ENCODE measurements at places on chromosomes 2 and 18.

- no peak for DNase-seq
Measured at GRCh38 chr2:240584486-240585031, 2.0 kb upstream of the CAPN10 start.

GRCh38 chr2:68789603-68790002 lies 55.0 kb downstream of the ARHGAP25 start:
- DNase-seq, result no peak

- no peak for DNase-seq
Measured at GRCh38 chr2:19753818-19754217, 148.0 kb downstream of the TTC32 start.

DNA sequence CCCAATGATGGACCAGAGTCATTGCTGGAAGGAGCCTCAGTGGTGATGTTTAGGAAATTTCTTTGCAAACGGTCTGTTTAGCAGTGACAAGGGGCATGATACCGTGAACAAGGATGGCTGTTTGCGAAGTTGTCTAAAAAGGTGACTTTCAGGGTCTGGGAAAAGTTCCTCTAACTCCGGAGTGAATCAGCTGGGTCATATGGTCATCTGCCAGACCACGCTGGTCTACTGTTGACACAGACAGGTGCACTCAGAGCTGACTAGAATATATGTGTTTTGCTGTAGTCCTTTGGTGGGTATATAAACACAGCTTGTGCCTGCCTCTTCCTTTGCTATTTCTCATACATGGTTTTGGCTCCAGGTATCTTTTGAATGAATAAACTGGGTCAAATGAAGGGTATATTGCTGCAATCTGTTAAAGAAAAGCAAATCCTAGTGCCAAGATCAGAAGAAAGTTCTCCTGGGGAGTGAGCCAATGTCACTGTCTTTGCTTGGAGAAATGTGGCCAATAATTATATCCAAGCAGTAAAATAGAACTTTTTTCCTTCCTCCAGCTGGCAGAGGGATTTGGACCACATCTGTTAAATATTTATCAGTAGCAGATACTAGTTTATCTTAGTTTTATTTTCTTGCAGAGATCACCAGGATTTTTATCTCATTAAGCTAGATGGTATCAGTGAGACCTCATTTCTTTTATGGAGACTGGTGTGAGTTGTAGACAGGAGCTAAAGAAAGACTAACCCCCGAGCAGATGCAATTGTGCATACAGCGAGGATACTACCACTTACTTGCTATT lies 286.0 kb downstream of the TRIB2 start:
- DNase-seq, result no peak

- DNase-seq, result no peak
Measured at GRCh38 chr2:186255823-186256222, 230.2 kb upstream of the ZC3H15 start.

DNA sequence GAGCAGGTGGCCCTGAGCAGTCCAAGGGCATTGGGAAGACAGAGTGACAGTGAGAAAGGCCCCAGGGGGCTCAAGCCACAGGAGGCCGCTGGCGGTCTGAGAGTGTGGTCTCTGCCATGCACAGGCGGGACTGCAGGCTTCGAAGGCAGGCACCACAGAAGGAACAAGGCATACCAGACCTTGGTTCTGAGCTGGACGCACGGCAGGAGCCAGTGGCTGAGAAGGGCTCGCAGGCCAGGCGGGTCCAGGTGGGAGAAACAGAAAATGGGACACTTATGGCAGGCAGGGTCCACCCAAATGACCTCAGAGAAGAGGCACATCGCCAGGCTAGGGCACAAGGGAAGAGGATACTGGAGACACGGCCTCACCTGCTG lies 14.9 kb downstream of the HJURP start:
- no peak for DNase-seq

DNA sequence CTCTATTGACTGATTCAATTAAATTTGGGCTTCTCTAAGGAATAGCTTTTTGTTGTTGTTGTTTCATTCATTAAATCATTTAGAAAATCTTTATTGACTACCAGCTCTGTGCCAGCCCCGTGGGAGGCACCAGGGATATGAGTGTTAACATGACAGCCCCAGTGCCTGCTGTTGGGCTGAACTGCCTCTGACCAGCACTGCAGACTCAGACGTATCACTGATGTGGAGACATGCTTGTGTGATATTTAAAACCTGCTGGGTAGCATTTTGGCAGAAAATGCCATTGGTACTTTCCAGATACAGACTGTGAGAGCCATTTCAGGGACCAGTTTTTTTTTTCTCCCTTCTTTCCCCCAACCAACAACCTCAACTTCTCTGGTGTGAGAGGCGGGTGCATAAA lies 38.6 kb upstream of the KCNF1 start:
- DNase-seq, result no peak

DNA sequence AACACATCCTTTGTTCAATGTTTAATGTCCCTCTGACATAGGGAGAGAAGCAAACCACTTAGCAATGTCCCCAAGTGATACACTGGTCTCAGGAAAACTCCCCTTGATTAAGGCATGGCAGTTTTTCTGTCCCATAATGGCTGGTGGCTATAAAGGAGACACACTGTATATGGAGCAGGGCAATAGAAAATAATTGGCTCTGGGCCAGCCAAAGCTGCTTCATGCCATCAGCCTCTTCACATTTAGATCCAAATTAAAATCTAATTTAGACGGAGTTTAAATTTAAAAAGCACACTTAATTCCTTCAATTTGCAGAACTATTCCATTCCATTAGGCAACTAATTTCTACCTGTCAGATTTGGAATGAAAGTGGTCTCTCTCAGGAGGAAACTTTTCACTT lies 638.1 kb downstream of the DSC3 start:
- DNase-seq, result no peak

- no peak for DNase-seq
Measured at GRCh38 chr2:67733517-67733916, 329.3 kb downstream of the C1D start.

DNA sequence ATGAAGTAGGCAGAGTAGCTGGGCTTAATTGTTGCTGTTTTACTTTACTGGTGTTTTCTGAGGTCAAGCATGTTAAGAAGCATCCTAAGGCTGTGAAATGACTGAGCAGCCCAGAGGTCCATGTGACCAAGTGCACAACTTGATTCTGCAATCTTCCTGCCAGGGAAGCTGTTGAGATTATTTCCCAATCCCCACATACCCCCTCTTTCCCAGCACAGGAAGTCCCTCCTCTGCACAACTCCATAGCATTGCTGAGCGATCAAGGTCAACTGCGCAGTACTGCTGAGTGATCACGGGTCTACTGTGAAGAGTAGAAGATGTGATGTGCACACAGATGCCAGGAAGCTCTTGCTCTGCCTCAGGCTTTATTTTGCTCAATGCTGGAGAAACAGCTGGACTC lies 105.8 kb downstream of the GALNT14 start:
- DNase-seq, result no peak

- DNase-seq, result no peak
Measured at GRCh38 chr18:26813043-26813442, 52.5 kb downstream of the AQP4 start.

GRCh38 chr2:45777996-45778719 lies 126.7 kb downstream of the PRKCE start:
- no peak for DNase-seq

GRCh38 chr2:53510401-53510800 lies 257.2 kb upstream of the CHAC2 start:
- no peak for DNase-seq

- DNase-seq, result no peak
Measured at GRCh38 chr2:161418715-161419637, 2.9 kb downstream of the TBR1 start.

DNA sequence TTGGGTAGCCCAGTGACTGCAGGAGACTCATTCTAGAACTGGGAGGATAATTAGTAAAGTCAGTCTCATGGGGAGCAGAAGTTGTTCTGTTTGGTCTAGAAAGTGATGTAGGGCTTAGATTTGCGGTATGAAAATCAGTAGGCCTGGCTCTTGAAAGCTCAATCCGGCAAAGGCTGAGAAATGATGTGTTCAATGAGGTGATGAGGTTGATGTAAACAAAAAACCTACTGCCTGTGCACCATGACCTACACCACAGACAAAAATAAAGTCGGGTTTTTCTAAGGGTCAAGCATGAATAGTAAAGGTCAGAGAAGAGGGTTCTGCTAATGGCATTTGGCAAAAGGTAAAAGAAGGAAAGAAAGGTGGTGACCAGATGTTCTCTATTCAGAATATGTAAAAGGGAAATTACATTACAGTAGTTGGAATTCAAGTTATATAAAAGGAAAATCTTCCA lies 80.8 kb upstream of the COL5A2 start:
- no peak for DNase-seq

- DNase-seq, result no peak
Measured at GRCh38 chr2:100236166-100236565, 86.1 kb downstream of the LONRF2 start.

- DNase-seq, result no peak
Measured at GRCh38 chr2:138110453-138111083, 146.3 kb downstream of the HNMT start.

GRCh38 chr2:64525317-64525613 lies 1.1 kb downstream of the AFTPH start:
- DNase-seq, result no peak

DNA sequence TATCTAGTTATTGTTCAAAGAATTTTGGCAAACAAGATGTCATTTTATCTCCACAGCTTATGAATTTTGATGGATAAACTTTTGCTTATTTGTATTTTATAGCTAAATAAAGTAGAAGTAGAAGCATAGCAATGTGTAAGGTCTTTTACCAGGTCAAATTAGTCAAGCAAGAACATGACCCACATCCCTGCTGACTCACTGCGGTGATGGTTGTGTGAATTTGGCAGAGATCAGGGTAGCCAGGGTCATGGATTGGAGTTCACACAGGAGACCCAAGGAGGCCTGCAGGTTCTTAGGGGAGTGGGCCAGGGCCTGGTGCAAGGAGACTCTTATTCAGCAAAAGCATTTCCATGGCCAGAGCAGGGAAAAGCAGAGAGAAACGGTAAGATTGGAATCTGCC lies 18.7 kb downstream of the SP140 start:
- DNase-seq, result no peak

DNA sequence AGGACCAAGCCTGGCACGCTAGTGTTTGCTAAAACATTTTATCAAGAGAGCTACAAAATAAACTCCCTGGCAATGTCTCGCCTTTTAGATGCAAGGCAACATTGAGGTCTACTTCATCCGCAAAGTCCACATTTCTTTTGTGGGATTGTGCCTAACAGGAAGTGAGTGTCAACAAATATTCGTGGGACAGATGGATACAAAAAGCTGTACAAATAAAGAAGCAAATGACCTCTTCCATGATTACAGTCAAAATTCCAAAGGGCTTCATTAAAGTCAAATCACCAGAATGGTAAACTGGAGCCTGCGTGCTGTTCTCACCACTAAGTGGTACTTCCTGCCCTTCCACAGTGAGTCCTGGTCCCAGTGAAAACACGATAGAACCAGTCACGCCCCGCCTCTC lies 40.4 kb downstream of the L3MBTL4 start:
- DNase-seq, result no peak

DNA sequence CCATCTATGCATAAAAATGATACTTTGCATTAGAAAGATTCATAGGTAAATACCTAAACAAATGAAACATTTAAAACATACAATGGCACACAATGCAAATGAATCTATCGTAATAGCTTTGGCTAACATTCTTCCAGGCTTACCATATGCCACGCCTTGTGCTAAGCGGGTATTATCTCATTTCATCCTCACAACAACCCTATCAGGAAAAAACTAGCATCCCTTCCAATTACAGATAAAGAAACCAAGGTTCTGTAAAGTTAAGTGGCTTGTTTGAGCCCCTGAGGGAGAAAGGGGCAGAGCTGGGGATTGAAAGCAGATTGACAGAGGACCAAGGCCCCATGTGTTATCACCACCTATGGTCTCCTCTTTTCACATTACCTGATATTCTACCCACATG lies 145.4 kb upstream of the ETAA1 start:
- no peak for DNase-seq

- DNase-seq, result no peak
Measured at GRCh38 chr2:50957896-50958295, 74.0 kb downstream of the NRXN1 start.

- DNase-seq, result no peak
Measured at GRCh38 chr2:238450440-238450861, 23.7 kb downstream of the ASB1 start.

GRCh38 chr18:31505156-31505555 lies 7.2 kb downstream of the DSG2 start:
- DNase-seq, result no peak

- no peak for DNase-seq
Measured at GRCh38 chr2:113224647-113225236, 51.0 kb downstream of the PSD4 start.

GRCh38 chr2:242088471-242089212 lies 219.1 kb downstream of the RTP5 start:
- DNase-seq, result peak; percentile 88

- peak; percentile 22 for DNase-seq
Measured at GRCh38 chr2:235945608-235946140, 222.5 kb downstream of the GBX2 start.

DNA sequence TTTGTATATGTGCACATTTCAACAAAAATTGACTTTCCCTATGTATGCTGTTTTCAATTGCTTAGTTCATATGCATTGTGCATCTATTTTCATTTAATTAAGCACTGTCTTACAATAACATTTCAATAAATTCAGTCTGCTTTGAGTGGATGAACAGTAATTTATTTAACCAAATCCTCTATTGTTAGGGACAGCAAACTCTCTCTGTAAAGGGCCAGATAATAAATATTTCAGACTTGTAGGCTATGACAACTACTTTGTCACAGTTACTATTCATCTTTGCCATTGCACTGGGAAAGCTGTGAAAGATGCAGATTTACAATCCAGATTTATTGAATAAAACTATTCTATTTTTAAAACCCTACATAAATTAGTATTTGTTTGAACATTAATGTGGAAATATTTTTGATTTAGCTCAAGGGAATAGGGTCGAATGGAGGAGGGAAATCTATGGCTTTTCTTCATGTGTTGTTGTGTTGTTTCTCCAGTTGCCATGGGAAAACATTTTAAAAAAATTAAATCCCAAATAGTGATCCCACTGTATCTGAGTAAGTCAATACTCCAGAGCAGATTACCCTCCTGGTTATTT lies 14.2 kb upstream of the RAB27B start:
- no peak for DNase-seq

GRCh38 chr2:112220831-112221230 lies 34.0 kb downstream of the ZC3H8 start:
- DNase-seq, result no peak

DNA sequence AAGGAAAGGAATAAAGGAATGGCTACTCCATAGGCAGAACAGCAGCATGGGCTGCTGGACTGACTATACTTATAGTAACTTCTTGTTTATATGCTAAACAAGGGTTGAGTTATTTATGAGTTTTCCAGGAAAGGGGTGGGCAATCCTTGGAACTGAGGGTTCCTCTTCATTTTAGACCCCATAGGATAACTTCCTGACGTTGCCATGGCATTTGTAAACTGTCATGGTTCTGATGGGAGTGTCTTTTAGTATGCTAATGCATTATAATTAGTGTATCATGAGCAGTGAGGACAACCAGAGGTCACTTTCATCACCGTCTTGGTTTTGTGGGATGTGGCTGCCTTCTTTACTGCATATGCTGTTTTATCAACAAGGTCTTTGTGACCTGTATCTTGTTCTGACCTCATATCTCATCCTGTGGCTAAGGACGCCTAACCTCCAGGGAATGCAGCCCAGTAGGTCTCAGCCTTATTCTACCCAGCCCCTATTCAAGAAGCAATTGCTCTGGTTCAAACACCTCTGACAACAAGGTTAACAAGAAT lies 98.6 kb upstream of the CABLES1 start:
- DNase-seq, result no peak
